ENCODE measurements at places on chromosomes 1 and 21.

- DNase-seq: no peak
Measured at GRCh38 chr1:115183158-115183557, 93.9 kb upstream of the TSPAN2 start.

DNA sequence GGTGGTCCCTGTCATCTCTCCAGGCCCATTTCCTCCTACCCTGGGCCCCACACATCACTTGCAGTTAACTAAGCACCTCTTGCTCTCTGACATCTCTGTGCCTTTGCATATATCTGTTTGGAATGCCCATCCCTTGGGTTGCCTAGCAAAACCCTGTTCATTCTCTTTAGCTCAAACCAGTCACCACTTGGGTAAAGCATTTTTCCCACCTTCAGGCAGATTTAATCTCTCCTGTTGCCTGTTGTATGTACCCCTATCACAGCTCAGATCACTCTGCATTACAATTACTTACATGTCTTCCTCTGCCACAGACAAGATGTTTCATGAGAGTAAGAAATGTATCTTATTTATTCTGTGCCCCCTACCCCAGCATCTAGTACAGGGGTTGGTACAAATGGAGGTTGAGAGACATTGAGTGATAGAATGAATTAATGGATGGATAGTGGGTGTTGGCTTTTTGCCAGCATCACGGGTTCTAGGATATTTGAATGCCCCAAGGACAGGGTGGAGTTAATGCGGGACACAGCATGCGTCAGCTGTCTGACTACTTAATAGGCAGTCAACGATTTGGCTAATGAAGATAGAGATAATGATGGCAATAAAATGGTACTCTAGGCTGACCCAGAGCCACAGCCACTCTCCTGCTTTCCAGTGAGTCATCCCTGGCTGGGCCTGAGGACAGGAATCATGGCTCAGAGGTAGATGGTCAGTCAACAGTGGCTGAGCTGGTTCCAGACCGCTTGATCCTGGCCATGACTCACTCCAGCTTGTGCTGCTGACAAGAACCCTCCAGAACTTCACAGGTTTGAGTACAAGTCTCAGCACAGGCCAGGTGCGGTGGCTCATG is 6.5 kb downstream of the NR0B2 start:
- DNase-seq: peak; percentile 40

- DNase-seq: no peak
Measured at GRCh38 chr1:169608226-169608625, 21.7 kb downstream of the SELP start.

DNA sequence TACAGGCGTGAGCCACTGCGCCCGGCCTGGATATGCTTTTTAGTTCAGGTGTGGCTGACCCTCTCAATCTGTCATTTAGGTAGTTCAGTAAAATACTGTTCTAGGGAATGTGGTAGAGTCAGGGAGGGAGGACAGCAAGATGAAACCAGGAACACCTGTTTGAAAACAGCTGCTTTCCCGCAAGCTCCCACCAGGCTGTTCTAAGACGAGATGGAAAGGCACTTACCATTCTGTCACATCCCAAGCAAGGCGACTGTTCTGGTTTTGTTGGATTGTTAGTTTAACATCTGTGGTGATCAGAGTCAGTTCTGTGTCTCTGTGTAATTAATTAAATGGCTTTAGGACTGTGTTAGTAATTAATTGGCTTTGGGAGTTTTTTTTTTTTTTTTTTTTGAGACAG is 2.9 kb downstream of the CHAF1B start:
- DNase-seq: no peak
